ENCODE measurements at places on chromosomes 12 and 14. TPM values are rescaled to one million over a fixed set of nuclear protein-coding genes. Genes with fewer than 3 reads are reported as not detected.
A peak's percentile ranks its signal among the peaks of the same experiment; 100 is the strongest.

DNA sequence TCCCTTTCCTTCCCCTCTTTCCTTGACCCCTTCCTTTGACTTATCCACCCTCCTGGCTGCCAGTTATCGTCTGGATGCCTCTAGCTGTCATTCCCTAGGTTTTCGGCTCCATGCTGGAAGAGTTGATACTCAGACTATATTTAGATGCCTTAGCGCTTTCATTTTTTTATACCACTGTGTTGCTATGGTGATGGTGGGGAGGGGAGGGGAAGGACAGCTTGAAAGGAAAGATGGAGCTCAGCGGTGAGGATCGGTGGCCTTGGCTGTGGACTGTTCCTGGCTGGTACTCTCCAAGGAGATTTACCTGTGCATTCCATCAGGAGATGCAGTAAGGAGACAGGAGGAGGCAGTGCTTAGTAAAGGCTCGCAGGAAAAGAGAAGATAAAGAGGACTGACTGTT, 108.7 kb downstream of the SLC8A3 start:
- no peaks in the 10 kb centered on the region for H3K36me3 ChIP-seq
- no peak for DNase-seq
- no peaks in the 10 kb centered on the region for H3K27me3 ChIP-seq

RIMKLB gene
- total RNA-seq = 67.6 TPM

DNA sequence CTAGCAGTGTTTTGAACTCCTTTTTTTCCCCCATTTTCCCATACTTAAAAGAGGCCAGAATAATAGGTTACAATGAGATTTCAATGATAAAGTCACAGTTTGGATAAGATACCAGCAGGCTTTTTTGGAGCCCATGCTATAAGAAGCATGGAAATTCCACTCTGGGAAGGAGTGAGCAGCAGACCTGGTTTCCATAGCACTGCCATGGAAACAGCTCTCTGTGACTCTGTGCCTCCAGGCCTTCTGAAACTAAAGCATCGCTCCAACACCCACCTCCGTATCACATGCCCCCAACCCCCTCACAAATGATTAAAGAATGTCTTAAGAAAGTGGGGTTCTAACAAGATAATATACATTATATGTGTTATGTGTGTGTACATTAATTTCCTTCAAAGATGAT, 165.0 kb downstream of the GRIN2B start:
- H3K27me3 ChIP-seq = no peaks in the 10 kb centered on the region
- H3K27ac ChIP-seq = no peak overlapping the region
- no peaks in the 10 kb centered on the region for H3K4me1 ChIP-seq
- H3K36me3 ChIP-seq = no peaks in the 10 kb centered on the region
- no peak for DNase-seq
- H3K4me3 ChIP-seq = no peak overlapping the region

GRCh38 chr12:132490422-132491137, 629 bp downstream of the FBRSL1 start:
- no peaks in the 10 kb centered on the region for H3K36me3 ChIP-seq
- peak overlapping the region; percentile 64 for H3K27ac ChIP-seq
- peak overlapping the region; percentile 46 for H3K4me3 ChIP-seq
- H3K4me1 ChIP-seq = no peaks in the 10 kb centered on the region

DNA sequence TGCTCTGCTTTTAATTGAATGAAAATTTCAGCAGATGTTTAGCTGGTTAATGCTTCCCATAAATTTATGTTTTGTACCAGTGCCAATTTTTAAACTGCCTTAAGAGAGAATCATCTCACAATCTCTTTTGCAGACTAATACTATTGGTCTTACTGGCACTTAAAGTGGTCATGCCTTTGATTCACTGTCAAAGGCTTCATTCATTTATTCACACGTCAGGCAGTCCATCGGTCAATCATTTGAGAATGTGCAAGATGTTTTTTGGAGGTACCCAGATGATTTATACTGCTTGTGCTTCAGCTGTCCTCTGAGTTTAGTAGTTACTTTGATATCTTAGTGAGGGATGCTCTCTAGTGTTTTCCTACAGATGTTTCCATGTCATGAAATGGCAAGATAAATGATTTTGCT, 83.4 kb downstream of the NAV3 start:
- H3K4me1 ChIP-seq = no peaks in the 10 kb centered on the region
- H3K4me3 ChIP-seq = no peak overlapping the region
- H3K36me3 ChIP-seq = no peaks in the 10 kb centered on the region
- H3K27ac ChIP-seq = no peak overlapping the region

KRT7 gene
- total RNA-seq = 51.2 TPM

GRCh38 chr14:95250140-95250769, 69.5 kb downstream of the CLMN start:
- no peak overlapping the region for H3K4me3 ChIP-seq
- no peak for DNase-seq
- no peaks in the 10 kb centered on the region for H3K36me3 ChIP-seq
- H3K27ac ChIP-seq = no peak overlapping the region
- H3K4me1 ChIP-seq = no peaks in the 10 kb centered on the region
- H3K27me3 ChIP-seq = no peaks in the 10 kb centered on the region

- H3K4me3 ChIP-seq = no peak overlapping the region
Observed at GRCh38 chr12:88182416-88182815, 40.3 kb downstream of the TMTC3 start.

FAM181A gene
- 0.48 TPM for total RNA-seq

MUCL1 gene
- total RNA-seq = not detected

GRCh38 chr12:114636723-114637480, 47.1 kb downstream of the TBX3 start:
- no peaks in the 10 kb centered on the region for H3K4me1 ChIP-seq
- H3K36me3 ChIP-seq = no peaks in the 10 kb centered on the region
- DNase-seq = no peak
- no peak overlapping the region for H3K27ac ChIP-seq
- no peak overlapping the region for H3K4me3 ChIP-seq

DNA sequence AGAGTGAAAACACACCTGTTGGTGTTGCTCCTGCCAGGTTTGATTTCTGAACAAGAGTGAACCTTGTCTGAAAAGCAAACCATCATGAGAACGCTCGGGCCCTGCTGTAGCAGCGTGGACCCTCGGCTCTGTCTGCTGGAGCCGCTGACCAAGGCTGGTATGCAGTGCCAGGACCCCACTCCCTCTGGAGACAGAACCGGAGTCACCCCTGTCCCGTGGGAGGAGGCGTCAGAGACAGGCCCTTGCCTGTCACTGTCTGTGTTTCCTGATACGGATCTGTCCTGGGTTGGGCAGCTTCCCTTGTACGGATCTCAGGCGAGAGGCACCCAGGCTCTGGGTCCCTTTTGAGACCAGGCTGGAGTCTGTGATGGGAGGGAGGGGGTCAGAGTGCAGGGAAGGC, 111.6 kb downstream of the ADGRD1 start:
- no peak overlapping the region for H3K27ac ChIP-seq
- H3K4me3 ChIP-seq = no peak overlapping the region
- H3K36me3 ChIP-seq = no peaks in the 10 kb centered on the region

- no peak overlapping the region for H3K4me3 ChIP-seq
- no peaks in the 10 kb centered on the region for H3K4me1 ChIP-seq
- peak; percentile 58 for DNase-seq
- H3K27me3 ChIP-seq = no peaks in the 10 kb centered on the region
Observed at GRCh38 chr12:857611-858010, 91.9 kb downstream of the RAD52 start.

DNA sequence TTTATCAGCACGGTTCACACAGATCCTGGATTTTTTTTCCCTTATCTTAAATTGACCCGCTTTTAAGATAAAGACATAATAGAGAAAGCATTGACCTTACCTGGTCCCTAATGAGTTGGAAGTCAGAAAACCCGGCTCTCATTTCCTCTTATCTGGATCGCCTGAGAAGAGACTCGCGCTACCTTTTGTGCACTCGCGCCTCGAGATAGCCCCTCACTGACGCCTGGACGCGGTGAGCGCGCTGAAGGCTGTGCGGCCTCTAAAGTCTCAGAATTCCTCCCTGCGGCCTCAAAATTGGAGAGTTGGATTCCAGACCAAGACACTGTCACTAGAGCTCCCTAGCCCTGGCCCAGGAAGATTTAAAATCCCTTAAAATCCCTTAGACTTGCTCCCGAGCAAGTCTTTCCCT, 7.0 kb downstream of the NKX2-1 start:
- no peaks in the 10 kb centered on the region for H3K4me1 ChIP-seq
- no peak overlapping the region for H3K27ac ChIP-seq
- peaks cover 68% of the 10 kb centered on the region for H3K27me3 ChIP-seq
- H3K4me3 ChIP-seq = no peak overlapping the region
- no peak for DNase-seq

INHBE gene
- not detected for total RNA-seq

FAM222A gene
- 1.7 TPM for total RNA-seq

DNA sequence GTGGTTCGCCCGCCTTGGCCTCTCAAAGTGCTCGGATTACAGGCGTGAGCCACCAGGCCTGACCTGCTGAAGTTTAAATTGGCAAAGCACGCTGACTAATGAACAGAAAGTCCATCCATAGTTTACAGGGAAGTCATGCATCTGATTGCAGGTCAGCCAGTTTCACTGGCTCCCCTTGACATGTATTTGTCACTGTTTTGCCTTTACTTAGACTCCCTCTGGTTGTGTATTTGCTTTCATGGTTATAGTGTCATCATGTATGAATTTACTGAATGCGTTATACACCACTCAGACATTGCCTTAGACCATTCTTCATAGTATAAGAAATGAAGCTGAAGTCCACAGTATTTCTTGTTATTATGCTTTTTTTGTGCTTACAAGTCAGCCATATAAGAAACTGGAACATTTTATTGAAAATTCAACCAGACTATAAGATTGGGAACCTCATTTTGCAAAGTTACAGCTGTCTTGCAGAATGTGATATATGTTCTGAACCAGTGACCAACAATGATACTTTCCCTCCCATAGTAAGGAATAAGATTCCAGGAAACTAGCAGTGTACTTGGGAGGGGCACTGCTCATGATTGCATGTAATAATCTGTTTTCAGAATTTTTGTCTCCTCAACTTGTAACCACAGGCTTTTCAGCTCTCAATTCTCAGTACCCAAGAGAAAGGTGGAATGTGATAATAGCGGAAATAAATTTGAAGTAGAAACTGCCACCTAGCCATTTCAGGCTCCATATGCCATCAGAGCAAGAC, 51.9 kb upstream of the ATF7IP start:
- H3K27me3 ChIP-seq = no peaks in the 10 kb centered on the region
- H3K27ac ChIP-seq = no peak overlapping the region
- H3K4me3 ChIP-seq = no peak overlapping the region

DNA sequence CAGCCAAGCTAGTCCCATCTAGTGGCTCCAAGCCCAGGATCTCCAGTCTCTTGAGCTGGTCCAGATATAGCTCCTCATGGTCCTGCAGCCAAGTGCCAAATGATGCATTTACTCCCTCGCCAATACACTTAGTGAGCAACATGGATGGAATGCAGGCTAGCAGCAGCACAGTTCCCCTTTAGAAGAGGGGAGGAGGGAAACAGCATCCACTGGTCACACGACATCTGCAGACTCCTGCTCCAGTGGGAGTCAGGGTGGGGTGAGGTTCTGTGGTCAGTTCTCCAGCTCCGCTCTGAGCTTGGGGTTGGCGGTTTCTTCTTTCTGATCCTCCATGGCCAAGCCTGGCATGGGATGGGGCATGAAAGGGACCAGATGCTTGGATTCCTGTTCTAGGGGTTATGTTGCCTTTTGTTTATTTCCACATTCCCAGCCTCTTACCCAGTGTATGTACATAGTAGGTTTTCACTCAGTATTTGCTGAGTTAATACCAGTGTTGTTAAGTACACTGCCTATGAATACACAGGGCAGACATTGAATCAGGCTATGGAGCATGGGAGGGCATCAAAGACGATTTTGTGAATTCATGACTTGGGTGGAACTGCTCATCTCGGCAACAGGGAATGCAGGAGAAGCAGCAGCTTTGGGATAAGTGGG, 57.3 kb downstream of the GALNT16 start:
- DNase-seq = peak; percentile 81
- H3K4me1 ChIP-seq = no peaks in the 10 kb centered on the region
- H3K27me3 ChIP-seq = no peaks in the 10 kb centered on the region
- no peaks in the 10 kb centered on the region for H3K36me3 ChIP-seq

SLCO1A2 gene
- not detected for total RNA-seq

CDKN3 gene
- total RNA-seq = 24.3 TPM

- no peak within 1 kb of the TSS for H3K4me3 ChIP-seq
- H3K36me3 ChIP-seq = no peaks in the 10 kb centered on the region
- no peak within 1 kb of the TSS for H3K27ac ChIP-seq
- no peaks in the 10 kb centered on the region for H3K27me3 ChIP-seq
- DNase-seq = no peak
Observed at GRCh38 chr12:52434081-52434733, at the start of gene KRT75. Gene KRT75 (minus strand): TSS chr12:52434371. CDS start chr12:52434304, 67 bp downstream.

TMTC1 gene
- 59.2 TPM for total RNA-seq

DNA sequence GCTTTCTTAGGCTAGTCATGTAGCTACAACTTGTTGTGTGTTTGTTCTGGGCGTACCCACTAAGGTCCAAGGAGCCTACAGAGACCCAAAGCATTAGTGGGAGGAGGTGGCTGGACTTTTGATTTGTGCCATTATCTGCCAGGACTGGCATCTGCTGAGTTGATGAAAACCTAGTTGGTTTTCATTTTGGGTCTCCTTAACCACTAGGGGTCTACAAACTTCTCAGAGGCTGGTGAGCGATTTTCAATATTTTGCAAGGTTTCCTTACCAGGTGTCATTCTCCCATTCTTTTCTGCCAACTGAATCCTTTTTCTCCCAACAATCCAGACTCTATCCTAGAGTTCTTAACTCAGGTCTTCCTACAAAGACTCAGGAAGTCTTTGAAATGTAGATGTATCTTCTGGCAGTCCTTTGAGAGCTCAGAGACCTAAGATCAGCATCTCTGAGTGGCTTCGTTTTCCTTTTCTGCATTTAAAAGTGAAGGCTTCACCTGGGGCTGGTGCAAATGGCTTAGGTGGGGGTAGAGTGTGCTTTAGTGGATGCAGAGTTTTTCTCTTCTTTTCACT, 150.0 kb upstream of the RMST start:
- no peaks in the 10 kb centered on the region for H3K4me1 ChIP-seq
- H3K36me3 ChIP-seq = no peaks in the 10 kb centered on the region
- DNase-seq = no peak
- no peak overlapping the region for H3K27ac ChIP-seq
- H3K4me3 ChIP-seq = no peak overlapping the region

- H3K36me3 ChIP-seq = no peaks in the 10 kb centered on the region
- H3K4me3 ChIP-seq = no peak overlapping the region
- H3K27ac ChIP-seq = no peak overlapping the region
- no peak for DNase-seq
Observed at GRCh38 chr12:71782017-71782416, 27.4 kb downstream of the RAB21 start.

DNA sequence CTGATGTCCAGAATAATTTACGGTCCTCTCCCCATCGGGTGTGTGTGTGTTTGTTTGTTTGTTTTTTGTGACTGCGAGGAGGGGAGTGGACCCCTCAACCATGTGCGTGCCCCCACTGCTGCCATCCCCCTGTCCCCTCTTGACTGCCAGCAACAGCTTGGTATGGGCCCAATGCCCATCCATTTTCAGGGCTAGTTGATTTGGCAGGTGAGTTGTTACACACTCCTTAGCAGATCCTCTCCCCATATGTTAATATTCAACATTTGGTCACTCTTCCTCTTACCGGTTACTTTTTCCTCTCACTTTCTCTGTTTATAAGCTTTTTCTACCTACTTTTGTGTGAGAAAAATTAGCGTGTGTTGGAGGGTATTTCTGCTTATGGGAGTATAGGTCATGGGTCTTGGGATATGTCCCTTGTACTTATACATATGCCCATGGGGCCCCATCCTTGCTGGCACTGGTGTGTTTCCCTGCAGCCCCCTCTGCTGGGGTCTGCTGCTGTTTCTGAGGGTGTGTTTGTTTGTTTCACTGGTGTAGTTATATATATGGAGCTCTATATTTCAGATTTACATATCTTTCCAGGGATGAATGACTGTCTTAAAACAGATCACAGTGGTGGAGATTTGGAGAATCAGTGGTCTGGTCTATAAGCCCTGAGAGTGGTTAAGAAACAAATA, 33.8 kb downstream of the ZFHX2 start:
- H3K27me3 ChIP-seq = no peaks in the 10 kb centered on the region
- H3K36me3 ChIP-seq = no peaks in the 10 kb centered on the region
- DNase-seq = no peak

Data from uterus (tissue), 4 donors.